Hepatocyte (in vitro differentiated cells): ENCODE measurements at places on chromosomes 1 and 21.

DNA sequence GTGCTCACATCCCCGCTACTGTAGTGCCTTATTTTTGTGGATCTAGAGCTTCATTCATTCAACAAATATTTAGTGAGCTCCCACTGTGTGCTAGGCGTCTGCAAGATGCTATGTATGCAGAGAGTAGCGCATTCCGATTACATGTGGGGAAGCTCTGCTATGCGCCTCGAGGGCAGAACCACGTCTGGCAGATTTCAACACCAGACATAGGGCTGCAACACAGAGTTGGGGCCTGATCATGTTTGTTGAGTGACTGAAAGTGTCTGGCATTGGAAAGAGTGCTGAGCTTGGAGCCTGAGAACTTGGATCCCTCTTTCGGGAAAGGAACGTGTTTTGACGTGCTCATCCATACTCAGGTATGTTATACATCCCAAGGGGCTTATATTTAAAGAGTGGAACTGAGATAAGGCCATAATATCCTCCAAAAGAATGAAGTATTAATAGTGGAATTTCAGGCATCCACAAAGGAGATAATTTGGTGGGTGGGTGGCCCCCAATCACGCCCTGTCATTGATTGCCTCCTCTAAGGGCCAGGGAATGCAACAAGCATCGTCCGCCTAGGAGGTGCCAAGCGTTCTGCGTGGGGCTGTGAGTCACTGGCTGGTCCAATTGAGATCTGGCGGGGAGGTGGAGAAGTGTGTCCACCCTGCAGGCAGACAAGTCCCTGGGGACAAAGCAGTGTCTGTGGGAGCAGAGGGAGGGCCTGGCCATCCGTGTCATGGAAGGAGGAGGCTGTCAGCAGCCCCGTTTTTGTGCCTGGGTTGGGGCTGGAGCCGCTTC lies 62.8 kb upstream of the ZBTB40 start:
- DNase-seq: peak; percentile 44

DNA sequence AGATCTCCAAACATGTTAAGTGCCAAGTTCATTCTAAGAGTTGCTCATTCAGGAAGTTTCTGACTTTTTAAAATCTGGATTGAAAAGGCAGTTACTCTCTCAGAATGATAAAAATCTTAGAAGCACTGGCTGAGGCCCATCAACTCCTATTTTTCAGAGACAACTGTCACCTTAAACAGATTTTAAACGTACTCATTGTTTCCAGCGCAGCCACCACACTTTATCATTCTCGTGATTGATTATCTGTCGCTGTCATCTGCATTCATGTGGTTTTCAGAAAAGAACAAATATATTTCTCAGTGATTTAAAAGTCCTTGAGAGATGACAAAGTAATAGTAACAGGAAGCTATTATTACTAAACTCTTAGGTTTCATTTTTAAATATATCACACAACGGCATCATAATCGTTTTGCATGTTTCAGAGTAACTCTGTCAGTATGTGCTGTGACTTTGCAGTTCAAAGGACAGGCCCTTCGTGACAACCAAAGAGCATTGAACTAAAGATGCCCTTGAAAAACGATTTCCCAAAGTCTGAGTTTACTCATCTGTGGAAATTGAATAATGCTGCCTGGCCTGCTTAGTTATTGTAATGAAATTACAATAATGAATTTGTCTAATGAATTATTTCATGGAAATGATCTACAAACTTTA lies 14.9 kb upstream of the KCNK1 start:
- no peak for DNase-seq

DNA sequence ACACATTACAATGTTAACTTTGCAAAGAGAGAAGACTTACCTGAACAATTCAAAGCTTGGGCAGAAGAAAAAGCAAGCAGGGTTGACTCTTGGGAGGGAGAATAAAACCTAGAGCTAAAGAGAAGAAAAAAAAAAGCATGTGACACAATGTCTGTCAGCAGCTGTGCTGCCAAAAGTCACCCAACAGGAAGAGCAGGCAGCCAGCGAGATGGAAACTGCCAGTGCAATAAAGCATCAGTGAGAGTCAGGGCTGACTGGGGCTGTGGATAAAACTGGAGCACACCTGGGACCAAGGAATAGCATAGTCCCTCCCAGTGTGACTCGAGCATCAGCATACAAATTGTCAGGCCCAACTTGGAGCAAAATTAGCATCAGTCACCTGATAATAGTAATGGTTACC lies 65.0 kb upstream of the SLC22A15 start:
- peak; percentile 46 for DNase-seq

- no peak for DNase-seq
These were observed 456.5 kb downstream of the OMA1 start for GRCh38 chr1:58089898-58090534.

GRCh38 chr1:41908288-41908895 lies 10.3 kb downstream of the HIVEP3 start:
- no peak for DNase-seq
